ENCODE measurements at places on chromosomes 4 and X. TPM values are rescaled to one million over a fixed set of nuclear protein-coding genes. Genes with fewer than 3 reads are reported as not detected.

The UGT2B17 gene
- 254 TPM for total RNA-seq

The SMR3B gene
- total RNA-seq, result not detected

The ABLIM2 gene
- total RNA-seq, result 11.0 TPM

The FREM3 gene
- total RNA-seq, result not detected

The CXCL8 gene
- not detected for total RNA-seq

The EVC2 gene
- total RNA-seq, result 3.5 TPM

The AKAP14 gene
- total RNA-seq, result not detected

The SRP72 gene
- total RNA-seq, result 46.8 TPM

The C4orf54 gene
- total RNA-seq, result not detected

The PITX2 gene
- total RNA-seq, result 31.8 TPM

The WAS gene
- total RNA-seq, result 7.1 TPM

The ZNF711 gene
- total RNA-seq, result 3.2 TPM

The ADAM29 gene
- not detected for total RNA-seq

Measured in Peyer's patch (tissue), 4 donors.